Omental fat pad (tissue), 4 donors: ENCODE measurements at places on chromosomes 5 and 9. TPM values are rescaled to one million over a fixed set of nuclear protein-coding genes. Genes with fewer than 3 reads are reported as not detected.

DNA sequence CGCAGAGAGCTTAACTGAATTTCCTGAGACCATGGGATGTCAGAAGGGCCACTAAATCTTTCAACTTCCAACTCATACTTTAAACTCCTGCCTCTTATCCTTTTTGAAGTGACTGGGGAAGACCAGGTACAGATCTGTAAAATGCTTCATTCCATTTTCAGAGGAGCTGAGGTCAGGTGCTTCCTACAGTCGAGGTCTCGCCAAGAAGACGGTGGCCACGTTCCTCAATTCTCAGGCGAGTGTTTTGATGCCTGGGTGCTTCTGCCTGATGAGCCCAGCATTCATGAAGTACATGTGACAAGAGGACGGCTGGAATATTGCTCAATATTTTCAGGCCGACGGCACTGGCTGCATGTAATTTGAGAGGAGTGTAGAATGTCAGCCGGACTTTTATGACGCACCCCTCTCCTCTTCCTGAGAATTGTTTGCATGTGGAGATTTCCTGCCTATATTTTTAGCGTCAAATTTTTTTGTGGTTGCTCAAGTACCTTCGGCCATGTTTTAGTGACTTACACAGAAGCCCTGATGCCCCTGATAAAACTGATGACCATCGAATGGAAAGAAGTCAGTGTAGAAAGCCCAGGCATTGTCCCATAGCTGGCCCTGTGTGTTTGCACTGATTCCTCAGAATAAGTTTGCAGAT lies 38.8 kb upstream of the GLRX start:
- DNase-seq = no peak

Gene AOPEP
- total RNA-seq = 45.9 TPM

- DNase-seq = no peak
Measured at GRCh38 chr9:36980148-36980974, 53.7 kb downstream of the PAX5 start.

GRCh38 chr5:57111993-57112392 lies 61.9 kb upstream of the GPBP1 start:
- no peak for DNase-seq

DNA sequence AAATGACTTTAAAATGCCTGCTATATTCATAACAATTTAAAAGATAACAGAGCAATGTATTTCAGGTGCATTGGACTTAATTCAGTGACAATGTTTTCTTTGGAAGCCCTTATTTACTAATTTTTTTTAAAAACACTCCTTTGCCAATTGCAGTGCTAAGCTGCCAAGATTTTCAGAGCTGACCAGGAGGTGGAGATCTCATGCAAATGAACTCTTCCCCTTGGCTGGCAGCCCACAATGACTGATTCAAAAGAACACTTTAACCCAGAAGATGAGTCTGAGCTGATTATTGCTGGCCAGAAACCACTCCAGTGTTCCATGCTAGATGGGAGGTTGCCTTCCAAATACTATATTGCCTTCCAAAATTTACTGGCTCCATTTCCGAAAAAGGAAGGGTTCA lies 128.3 kb upstream of the CCNH start:
- peak; percentile 40 for DNase-seq
